ENCODE measurements at places on chromosomes 2 and 18.

GRCh38 chr2:32061973-32062861 is 1.1 kb upstream of the SPAST start:
- peak; percentile 16 for DNase-seq

- DNase-seq: no peak
These were observed 177.1 kb downstream of the EIPR1 start for GRCh38 chr2:3200420-3200939.

GRCh38 chr18:71322201-71322600 is 1033.4 kb downstream of the SOCS6 start:
- no peak for DNase-seq

- DNase-seq: no peak
These were observed 73.6 kb downstream of the FSHR start for GRCh38 chr2:49080681-49081080.

DNA sequence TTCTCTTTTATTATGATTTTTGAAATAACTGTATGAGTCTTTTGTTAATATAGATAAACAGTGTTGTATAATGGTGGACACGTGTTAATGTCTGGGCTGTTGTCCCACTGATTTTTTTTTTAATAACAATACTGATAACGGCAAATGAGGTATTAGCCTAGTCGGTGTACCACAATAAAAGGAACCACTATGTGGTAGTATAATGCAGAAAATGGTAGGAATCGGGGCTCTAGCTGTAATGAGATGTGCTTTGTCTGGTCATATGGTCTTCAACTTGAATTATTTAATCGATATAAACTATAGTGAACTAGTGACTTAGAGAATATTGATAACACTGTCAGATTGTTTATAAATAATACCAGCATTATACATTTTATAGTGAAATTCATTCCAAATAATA is 517.9 kb upstream of the SPHKAP start:
- no peak for DNase-seq

- DNase-seq: peak; percentile 21
These were observed 2.5 kb downstream of the KLF7 start for GRCh38 chr2:207163053-207163755.

- DNase-seq: peak; percentile 53
These were observed 19.4 kb upstream of the PAX3 start for GRCh38 chr2:222318026-222318711.

GRCh38 chr2:156115338-156115737 is 217.2 kb downstream of the NR4A2 start:
- no peak for DNase-seq

- DNase-seq: no peak
These were observed 31.4 kb downstream of the KCTD1 start for GRCh38 chr18:26516964-26517363.

DNA sequence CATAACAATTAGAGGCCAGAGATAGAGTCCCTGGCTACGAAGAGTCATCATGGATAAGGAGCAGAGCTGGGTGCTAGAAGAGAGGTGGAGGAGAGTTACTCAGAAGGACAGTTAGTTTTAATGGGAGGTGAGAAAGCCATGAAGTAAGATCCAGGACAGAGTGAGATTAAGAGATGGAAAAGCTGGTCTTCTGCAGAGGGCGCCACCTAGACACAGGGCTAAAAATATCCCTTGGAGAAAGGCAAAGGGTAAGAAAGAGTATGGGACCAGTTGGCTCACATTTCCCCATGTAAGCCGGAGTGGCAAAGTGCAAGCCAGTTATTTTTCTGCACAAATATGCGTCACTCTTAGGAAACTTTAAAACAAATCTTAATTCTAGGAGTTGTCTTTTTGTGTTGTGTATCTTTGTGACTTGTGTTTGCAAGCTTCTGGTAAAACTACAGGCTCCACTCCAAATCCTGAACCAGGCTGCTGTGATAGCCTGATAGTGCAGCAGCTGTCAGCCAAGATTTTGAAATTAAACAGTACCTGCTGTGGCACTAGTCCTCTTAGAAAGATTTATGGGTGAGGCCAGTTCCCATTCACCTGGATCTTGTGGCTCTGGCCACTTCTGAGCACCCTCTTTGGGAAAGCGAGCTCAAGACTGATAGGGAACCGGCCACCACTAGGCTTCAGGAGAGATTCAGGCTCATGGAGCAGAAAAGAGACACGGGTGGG is 204.2 kb downstream of the TPGS2 start:
- DNase-seq: no peak

- DNase-seq: no peak
These were observed 411.2 kb upstream of the PIK3C3 start for GRCh38 chr18:41543815-41544214.

DNA sequence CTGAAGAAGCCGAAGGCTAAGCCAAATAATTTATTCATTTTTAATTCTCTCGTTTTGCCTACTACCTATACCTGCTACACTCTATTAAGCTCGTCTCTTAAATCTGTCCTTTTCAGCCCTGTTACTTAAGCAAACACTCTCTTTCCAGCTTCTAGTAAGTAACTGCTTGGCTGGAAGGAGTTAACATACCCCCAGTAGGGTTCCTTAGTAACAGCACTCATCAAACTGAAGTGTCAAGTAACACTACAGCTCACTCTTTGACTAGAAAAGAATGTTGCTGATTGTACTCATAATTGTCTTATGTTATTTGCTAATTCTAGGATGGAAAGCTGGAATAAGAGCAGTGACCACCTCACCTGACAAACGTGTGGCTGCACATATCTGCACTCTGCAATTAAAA is 120.0 kb upstream of the SCN7A start:
- no peak for DNase-seq

DNA sequence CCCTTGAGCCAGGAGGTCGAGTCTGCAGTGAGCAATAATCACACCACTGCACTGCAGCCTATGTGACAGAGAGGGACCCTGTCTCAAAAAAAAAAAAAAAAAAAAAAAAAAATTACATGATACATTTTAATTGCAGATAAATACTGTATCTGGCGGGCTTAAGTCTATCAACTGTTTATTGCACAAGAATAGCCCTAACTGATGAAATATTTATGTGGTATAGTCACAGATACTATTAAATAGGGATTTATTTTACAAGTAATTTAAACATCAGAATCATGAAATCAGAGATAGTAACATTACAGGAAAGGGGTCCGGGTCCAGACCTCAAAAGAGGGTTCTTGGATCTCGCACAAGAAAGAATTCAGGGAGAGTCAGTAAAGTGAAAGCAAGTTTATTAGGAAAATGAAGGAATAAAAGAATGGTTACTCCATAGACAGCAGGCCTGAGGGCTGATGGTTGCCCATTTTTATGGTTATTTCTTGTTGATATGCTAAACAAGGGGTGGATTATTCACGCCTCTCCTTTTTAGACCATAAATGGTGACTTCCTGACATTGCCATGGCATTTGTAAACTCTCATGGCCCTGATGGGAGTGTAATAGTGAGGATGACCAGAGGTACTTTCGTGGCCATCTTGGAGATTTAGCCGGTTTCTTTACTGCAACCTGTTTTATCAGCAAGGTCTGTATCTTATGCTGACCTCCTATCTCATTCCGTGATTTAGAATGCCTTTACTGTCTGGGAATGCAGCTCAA is 166.6 kb downstream of the PMAIP1 start:
- no peak for DNase-seq

GRCh38 chr2:240972636-240973521 is 25.5 kb upstream of the SNED1 start:
- no peak for DNase-seq

- DNase-seq: no peak
These were observed 753.2 kb downstream of the ADCYAP1 start for GRCh38 chr18:1657876-1658275.

DNA sequence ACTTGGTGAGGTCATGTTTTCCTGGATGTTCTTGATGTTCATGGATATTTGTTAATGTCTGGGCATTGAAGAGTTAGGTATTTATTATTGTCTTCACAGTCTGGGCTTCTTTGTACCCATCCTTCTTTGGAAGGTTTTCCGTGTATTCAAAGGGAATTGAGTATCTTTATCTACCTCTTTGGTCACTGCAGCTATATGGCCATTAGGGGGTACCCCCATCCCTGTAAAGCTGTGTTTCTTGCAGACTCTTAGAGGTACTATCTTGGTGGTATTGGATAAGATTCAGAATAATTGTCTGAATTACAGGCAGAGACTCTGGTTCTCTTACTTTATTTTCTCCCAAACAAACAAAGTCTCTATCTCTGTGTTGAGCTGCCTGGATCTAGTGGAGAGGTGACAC is 401.6 kb upstream of the FSIP2 start:
- DNase-seq: no peak

GRCh38 chr18:50115095-50115494 is 79.9 kb downstream of the MYO5B start:
- DNase-seq: no peak

DNA sequence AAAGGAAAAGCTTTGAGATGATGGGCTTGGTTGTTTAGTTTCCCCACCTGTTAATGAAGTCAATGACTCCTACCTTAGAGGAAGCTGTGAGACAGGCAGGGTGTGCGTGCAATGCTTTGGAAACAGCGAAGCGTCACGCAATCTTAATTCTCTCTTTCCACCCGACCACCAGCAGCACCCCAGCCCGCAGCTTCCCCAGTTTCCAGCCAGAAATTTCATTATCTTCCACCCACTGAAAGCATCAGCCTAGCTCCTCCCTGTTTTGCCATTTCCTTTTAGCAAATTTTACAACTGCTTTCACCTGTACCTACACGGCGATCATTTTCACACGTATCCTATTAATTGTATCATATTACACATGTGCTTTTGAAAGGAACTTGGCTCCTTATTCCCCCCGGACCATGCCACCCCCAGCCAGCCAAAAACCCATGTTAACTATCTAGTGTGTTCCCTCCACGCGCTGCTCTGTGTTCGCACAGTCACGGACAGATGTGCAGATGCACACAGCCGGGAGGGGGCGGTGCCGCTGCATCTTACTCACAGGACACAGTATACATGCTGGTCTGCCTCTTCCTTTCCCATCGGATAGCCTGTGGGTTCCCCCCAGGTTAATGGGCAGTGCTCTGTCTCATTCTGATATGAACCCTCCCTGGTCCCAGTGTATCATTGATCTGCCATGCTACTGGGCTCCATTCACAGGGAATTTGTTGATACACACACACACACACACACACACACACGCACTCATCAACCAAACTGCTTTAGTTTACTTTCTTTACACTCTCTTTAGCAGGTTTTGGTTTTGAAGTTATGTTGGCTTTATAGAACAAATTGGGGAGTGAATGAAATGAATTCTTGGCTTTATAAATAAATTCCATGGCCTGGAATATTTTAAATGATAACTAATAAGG is 22.4 kb downstream of the CYP27C1 start:
- peak; percentile 82 for DNase-seq

DNA sequence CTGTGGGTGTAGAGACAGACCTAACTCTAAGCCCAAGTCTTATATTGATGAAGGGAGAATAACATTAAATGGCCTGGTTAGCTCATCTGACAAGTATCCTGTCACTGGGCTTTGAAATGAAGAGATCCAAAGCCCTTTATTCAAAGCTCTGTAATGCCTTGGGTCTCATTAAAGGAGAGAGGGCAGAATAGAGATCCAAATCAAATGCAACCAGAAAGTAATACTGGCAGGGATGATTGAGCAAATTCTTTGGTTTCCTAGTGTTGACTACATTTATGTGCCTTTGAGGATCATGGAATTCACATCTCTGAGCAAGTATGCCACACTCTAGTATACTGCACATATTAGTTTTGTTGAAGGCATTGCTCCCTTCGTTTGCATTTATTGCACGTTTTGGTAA is 147.9 kb upstream of the CAVIN2 start:
- DNase-seq: no peak

DNA sequence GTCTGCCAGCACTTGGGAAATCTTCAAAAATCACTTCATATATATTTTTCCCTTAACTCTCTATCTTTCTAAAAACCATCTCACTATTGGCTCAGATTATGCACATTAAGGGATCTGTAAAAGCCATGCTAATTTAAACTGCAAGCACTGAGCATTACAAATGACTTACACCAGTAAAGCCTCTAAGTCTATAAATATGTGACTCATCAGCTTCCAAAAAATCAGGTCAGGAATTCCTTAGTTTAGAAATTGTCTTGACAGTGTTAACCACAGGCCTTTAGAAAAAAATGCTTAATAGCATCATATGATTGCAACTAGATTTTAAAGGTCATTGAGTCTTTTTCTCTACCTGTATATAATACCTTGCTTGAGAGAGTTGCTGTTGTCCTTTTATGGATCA is 1113.6 kb upstream of the PIK3C3 start:
- no peak for DNase-seq

DNA sequence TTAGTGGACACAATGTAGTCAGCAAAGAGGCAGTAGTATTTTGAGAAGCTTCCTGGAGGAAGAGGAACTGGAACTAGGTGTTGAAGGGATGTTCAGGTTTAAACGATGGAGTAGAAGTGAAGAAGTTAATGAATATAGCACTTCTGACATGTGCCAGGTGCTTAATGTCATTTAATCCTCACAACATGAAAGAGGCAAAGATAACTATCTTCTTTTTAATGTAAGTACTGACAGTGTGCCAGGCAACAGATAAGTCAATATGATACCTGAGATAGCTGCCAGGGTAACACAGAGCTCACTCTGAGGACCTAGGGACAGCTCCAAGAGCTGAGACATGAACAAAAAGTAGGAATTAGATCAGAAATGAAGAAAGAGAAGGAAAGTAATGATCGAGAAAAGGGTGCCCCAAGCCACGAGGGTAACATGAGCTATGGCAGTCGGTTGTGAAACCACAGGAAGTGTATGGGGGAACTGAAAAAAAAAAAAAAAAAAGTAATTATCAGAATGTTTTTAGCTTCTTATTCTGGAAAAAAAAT is 140.7 kb downstream of the RNF144A start:
- DNase-seq: peak; percentile 22

GRCh38 chr2:218039171-218039570 is 29.9 kb upstream of the RUFY4 start:
- no peak for DNase-seq

DNA sequence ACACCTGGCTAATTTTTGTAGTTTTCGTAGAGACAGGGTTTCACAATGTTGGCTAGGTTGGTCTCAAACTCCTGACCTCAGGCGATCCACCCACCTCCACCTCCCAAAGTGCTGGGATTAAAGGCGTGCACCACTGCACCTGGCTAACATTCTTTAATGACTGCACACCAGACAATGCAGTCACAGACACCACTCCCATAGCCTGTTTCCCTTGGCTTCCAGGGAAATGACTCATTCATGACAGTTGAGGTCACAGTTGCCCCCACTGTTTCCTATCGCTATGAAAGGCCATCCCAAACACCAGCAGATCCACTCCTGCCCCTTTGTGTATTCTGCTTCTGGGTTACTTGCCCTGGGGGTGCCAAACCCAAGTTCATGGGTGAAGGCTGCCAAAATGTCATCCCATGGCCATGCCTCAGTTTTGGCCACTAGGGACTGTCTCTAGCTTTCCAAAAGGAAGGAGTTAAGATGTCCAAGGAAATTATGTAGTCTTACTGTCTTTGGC is 8.7 kb downstream of the CHMP1B start:
- DNase-seq: peak; percentile 17

GRCh38 chr2:108630567-108631405 is 88.5 kb upstream of the RANBP2 start:
- no peak for DNase-seq

DNA sequence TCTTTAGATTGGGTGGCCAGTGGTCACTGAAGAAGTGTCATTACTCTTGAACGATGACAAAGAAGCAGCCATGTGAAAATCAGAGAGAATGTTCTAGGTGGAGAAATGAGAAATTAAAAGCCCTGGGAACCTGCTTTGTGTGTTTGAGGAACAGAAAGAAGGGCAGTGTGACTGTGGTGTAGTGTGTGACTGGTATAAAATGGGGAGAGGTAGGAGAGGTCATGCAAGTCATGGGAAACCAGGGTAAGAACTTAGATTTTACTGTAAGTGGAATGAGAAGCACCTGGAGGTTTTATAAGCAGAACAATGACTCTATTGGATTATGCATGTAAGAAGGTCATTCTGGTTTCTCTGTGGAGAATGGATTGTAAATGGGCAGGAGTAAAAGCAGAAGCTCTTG is 12.2 kb downstream of the ICOS start:
- DNase-seq: no peak
